ENCODE measurements at places on chromosomes 16 and 17. TPM values are rescaled to one million over a fixed set of nuclear protein-coding genes. Genes with fewer than 3 reads are reported as not detected.

GRCh38 chr17:56718515-56718914 is 115.2 kb downstream of the C17orf67 start:
- H3K4me1 ChIP-seq = no peaks in the 10 kb centered on the region
- no peak for DNase-seq
- H3K27ac ChIP-seq = no peak overlapping the region
- no peaks in the 10 kb centered on the region for H3K36me3 ChIP-seq
- H3K4me3 ChIP-seq = no peak overlapping the region
- H3K27me3 ChIP-seq = no peaks in the 10 kb centered on the region

- H3K4me1 ChIP-seq = no peaks in the 10 kb centered on the region
- H3K27me3 ChIP-seq = no peaks in the 10 kb centered on the region
- DNase-seq = no peak
- H3K36me3 ChIP-seq = no peaks in the 10 kb centered on the region
Observed at GRCh38 chr17:34609210-34609609, 29.8 kb downstream of the TMEM132E start.

GRCh38 chr16:21611556-21612384 is 12.4 kb downstream of the METTL9 start:
- no peaks in the 10 kb centered on the region for H3K27me3 ChIP-seq
- no peaks in the 10 kb centered on the region for H3K36me3 ChIP-seq
- peaks cover 71% of the 10 kb centered on the region for H3K4me1 ChIP-seq
- DNase-seq = no peak

DNA sequence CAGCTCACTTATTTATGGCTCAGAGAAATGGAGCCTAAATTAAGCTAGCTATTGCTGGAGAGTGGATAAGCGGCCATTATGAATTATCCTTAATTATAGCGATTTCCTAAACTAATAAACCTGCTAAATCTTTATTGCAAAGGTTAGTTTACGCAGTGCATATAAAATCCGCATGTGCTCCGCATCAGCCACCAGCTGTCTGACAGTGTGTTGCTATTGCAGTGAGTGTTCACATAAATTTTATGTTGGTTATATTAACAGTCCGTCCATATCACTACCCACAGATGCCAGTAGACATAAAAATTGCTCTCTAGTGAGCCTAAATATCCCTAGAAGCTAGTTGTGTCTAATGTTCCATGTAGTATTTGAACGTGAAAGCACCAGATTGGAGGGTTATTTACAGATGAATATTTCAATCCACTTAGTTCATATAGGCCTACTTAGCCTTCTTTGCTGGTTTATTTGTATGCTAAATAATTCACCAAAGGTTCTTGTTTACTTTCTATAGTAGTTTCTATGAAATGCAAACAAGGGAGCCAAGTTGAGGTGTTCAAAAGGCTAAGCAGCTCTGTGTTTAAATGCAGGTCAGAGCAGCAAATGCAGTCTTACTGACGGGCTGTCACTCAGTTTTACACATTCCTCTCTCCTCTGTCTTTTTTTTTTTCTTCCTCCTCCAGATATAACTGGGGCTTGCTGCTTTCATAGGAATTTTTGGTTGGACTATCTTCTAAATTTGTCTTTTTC is 219.1 kb downstream of the IRX3 start:
- no peak overlapping the region for H3K4me3 ChIP-seq
- H3K27ac ChIP-seq = no peak overlapping the region
- no peaks in the 10 kb centered on the region for H3K4me1 ChIP-seq

GRCh38 chr16:287981-288920 is 5.3 kb downstream of the PDIA2 start:
- H3K4me1 ChIP-seq = no peaks in the 10 kb centered on the region
- H3K27ac ChIP-seq = no peak overlapping the region
- H3K4me3 ChIP-seq = no peak overlapping the region
- H3K27me3 ChIP-seq = no peaks in the 10 kb centered on the region
- peaks cover 33% of the 10 kb centered on the region for H3K36me3 ChIP-seq

- DNase-seq = no peak
- no peaks in the 10 kb centered on the region for H3K27me3 ChIP-seq
- no peaks in the 10 kb centered on the region for H3K36me3 ChIP-seq
- no peak overlapping the region for H3K27ac ChIP-seq
- no peaks in the 10 kb centered on the region for H3K4me1 ChIP-seq
Observed at GRCh38 chr16:5841974-5842373, 744.4 kb upstream of the EEF2KMT start.

GRCh38 chr17:68576811-68577496 is 24.2 kb downstream of the FAM20A start:
- H3K4me1 ChIP-seq = no peaks in the 10 kb centered on the region
- H3K36me3 ChIP-seq = no peaks in the 10 kb centered on the region
- no peak overlapping the region for H3K4me3 ChIP-seq
- H3K27me3 ChIP-seq = no peaks in the 10 kb centered on the region

GRCh38 chr16:11869353-11870228 is 18.2 kb upstream of the RSL1D1 start:
- H3K36me3 ChIP-seq = peaks cover 11% of the 10 kb centered on the region
- no peak overlapping the region for H3K27ac ChIP-seq
- H3K4me3 ChIP-seq = no peak overlapping the region
- H3K27me3 ChIP-seq = no peaks in the 10 kb centered on the region
- DNase-seq = no peak

GPRC5B gene
- polyA plus RNA-seq = 2.4 TPM

NTN1 gene
- not detected for polyA plus RNA-seq

MEOX1 gene
- 8.4 TPM for polyA plus RNA-seq

IKZF3 gene
- polyA plus RNA-seq = 3.2 TPM

NAGS gene
- polyA plus RNA-seq = 0.45 TPM

CDRT15L2 gene
- polyA plus RNA-seq = not detected

SLC4A1 gene
- polyA plus RNA-seq = not detected
